ENCODE measurements at places on chromosomes 11 and 22.
A peak's percentile ranks its signal among the peaks of the same experiment; 100 is the strongest.

GRCh38 chr11:3985631-3986030, 109.0 kb upstream of the RRM1 start:
- DNase-seq, result no peak

DNA sequence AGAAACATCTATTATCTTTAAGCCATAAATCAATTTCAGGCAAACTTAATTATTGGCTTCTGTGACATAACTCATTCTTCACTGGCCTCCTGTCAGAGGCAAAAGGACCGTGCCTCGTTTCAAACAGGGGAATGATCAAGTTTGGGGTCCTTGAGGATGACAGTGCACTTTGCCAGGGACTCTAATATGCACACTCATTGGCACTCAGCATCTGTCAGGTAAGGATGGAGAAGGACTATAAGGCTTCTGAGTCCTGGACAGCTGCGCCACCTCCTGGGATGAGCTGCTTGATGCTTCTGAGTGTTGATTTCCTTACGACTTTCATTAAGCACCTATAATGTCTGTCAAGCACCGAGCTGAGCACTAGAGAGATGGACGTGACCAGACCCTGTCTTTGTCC, 20.2 kb downstream of the BPIFC start:
- DNase-seq, result peak; percentile 30

GRCh38 chr11:79458709-79459108, 17.9 kb upstream of the TENM4 start:
- DNase-seq, result no peak

- DNase-seq, result peak; percentile 63
Observed at GRCh38 chr11:102592634-102593581, 32.2 kb downstream of the MMP20 start.

DNA sequence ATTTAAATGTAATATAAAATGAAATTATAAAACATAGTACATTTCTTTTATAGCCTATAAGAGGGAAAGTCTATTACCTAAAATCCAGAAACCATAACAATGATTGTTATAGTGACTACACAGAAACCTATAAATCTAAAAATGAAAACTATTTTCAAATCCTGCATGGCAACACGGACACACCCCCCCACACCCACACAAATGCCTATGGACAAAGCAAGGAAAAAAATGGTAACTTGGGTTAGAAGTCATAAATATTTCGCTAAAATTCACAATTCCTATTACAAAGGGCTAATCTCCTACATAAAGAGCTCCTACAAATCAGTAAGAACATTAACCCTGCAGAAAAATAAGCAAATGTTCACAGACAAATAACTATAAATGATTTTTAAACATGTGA, 56.4 kb downstream of the GAB2 start:
- no peak for DNase-seq

DNA sequence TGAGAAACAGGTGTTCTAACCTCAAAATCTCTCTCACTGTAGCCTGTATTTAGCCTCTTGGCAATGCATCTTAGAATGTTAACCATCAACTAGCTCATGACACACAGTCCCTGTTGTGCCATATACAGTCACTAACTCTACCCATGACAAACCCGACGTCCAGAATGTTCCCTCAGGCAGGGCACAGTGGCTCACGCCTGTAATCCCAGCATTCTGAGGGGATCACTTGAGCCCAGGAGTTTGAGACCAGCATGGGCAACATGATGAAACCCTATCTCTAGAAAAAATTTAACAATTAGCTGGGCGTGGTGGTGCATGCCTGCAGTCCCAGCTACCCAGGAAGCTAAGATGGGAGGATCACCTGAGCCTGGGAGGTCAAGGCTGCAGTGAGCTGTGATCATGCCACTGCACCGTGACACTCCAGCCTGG, 18.2 kb upstream of the CCDC34 start:
- no peak for DNase-seq

- no peak for DNase-seq
Observed at GRCh38 chr11:3101921-3102640, 44.9 kb upstream of the CARS1 start.

DNA sequence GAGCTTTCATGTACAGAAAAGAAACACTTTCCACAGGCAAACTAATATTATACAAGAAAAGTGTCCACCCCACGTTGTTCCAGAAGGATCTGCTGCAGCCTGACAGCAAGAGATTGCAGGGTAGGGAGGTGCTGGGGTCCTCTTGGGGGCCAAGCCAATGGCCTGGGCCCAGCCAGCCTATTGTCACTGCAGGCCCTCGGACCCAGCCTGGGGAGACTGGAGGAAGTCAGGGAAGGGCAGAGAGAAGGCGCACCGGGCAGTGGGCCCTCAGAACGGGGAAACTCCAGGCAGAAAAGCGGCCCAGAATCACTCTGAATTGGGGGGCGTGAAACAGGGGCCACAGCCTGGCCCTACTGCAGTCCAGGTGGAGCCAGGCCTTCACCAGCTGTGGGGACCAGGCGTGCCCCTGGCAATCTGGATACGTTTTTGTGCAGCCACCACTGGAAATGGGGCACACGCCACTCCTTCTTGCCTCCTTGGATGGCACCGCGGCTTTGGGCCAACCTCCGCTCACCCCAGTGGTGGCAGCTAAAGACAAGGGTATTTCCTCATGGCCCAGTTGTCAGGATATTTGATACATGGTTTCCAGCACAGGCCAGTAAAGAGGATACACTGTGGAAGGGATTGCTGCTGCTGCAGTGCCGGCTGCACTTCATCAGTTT, 3.9 kb upstream of the NAP1L4 start:
- no peak for DNase-seq

DNA sequence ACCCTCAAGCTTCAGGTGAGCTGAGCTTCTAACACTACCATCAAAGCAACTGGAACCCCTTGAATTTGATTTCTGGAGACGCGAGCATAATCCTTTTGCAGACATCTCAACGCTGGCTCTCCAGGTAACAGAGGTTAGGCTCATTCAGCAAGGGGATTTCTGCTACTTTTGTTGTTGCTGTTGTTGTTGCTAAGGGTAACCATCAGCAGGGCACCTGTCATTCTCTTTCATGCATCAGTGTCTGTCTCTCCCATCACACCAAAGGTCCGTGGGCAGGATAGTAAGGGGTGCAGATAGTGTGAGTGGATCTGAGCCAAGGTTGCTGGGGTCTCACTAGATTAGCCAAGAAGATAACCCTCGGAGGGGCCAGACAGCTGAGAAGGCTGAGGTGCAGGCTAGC, 90.3 kb downstream of the TP53I11 start:
- DNase-seq, result no peak

- no peak for DNase-seq
Observed at GRCh38 chr22:50320116-50320515, 6.7 kb downstream of the DENND6B start.

DNA sequence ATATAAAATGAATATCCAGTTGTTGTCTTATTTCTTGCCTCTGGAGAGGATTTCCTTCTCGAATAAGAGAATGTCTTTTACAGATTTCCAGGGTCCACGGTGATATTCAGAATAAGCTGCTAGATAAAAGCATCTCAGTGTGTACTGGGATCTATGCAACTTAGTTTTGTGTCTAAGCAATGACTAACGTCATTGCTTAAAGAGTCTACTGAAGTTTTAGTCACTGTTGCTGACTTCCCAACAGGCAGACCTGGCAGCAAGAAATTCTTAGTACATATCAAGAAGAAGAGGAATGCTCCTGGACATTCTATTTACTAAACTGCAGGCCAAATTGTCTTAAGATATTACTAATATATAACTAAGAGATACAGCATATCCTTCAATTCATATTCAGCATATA, 70.3 kb downstream of the SOX6 start:
- DNase-seq, result no peak

- peak; percentile 38 for DNase-seq
Observed at GRCh38 chr22:37427135-37427710, at the start of gene ELFN2. Gene ELFN2 (minus strand): TSS chr22:37427479. CDS start chr22:37375534, 51,945 bp downstream.

- DNase-seq, result no peak
Observed at GRCh38 chr11:30585892-30586250, 282 bp downstream of the MPPED2 start.

- no peak for DNase-seq
Observed at GRCh38 chr11:33575311-33575710, 125.3 kb downstream of the C11orf91 start.

DNA sequence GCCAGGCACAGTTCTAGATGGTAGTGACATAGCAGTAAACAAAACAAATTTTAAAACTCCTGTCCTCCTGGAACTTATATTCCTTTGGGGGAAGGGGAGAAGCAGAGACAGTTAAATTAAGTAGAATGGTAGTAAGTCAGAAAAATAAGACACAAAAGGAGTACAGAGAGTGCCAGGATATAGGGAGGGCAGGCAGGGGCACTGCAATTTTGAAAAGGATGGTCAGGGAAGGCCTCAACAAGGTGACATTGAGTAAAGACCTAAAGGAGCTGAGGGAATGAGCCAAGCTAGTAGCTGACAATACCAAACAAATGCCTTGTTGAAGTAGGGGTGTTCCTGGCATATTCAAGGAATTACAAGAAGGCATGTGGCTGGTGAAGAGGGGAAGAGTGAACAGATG, 10.2 kb downstream of the NUP160 start:
- no peak for DNase-seq

- no peak for DNase-seq
Observed at GRCh38 chr11:3786781-3787428, 10.4 kb downstream of the NUP98 start.

DNA sequence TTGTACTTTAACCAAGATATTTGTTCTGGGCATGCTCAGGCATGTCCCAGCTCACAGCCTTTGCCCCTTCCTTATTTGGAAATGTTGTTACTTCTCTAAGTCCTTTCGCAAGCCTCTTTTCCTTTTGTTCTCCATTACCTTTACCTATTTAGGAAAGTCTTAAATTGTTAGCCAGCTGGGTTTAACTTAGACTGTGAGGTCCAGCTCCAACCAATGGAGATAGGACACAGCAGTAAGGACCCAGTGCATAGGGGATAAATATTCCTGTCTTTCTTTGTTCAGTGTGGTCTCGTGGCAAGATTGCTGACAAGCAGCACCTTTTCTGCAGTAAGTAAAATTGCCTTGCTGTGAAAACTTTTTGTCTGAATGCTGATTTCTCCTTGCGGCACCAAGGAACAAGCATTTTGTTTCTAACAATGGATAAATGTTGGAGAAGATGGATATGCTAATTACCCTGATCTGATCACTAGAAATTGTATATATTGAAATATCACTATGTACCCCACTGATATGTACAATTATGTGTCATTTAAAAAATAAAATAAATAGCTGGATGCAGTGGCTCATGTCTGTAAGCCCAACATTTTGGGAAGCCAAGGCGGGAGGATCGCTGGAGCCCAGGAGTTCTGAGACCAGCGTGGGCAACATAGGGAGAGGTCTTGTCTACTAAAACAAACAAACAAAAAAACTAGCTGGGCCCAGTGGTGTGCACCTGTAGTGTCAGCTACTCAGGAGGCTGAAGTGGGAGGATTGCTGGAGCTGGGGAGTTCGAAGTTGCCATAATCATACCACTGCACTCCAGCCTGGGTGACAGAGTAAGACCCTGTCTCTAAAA, 31.9 kb upstream of the FTH1 start:
- no peak for DNase-seq

GRCh38 chr22:35538801-35539321, 1.8 kb upstream of the RASD2 start:
- DNase-seq, result peak; percentile 63

Data from ELR (cell line).